Body of pancreas (tissue), 4 donors: ENCODE measurements at places on chromosomes 16 and 17. TPM values are rescaled to one million over a fixed set of nuclear protein-coding genes. Genes with fewer than 3 reads are reported as not detected.

DNA sequence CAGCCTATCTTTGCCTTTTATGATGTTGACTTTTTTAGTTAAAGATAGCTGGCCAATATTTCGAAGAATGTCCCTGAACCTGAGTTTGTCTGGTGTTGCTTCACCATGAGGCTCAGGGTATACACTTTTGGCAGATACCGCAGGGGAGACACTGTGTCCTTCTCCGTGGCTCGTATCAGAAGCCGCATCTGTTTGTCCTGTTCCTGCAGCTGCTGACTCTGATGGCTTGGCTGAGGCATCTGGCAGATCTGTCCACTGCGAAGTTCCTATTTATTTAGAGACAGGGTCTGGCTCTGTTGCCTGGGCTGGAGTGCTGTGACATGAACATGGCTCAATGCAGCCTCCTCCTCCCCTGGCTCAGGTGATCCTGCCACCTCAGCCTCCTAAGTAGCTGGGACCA lies 93.5 kb downstream of the CRISPLD2 start:
- peak; percentile 25 for DNase-seq

GALNS gene
- total RNA-seq: 48.8 TPM

NPIPA2 gene
- not detected for total RNA-seq

DNA sequence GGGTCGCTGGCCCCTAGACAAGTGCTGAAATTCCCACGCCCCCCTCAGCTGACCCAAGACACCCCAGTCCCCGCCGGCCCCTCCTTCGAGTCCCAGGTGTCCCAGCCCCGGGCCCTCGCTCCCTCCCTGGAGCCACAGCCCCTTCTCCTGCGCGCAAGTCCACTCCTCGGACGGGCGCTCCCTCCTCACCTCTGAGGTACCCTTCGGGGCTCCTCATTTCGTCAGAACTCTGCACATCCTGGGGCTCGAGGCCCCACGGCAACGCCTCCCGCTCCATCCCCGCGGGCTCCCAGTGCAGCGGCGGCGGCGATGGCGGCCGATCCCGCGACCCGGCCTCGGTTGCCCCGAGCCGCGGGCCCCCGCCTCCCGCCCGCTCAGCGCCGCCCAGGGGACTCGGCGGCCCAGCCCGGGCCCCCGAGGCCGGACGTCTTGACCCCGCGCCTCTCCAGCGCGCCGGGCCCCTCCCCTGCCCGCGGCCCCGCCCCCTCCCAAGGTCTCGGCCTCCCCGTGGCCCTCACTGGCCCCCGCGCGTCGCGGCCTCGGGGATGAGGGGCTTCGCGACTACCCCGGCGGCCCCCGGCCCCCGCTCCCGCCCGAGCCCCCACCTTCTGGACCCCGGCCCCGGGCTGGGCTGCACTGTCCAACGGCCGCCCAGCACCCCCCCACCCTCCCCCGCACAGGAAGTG lies at the start of gene ZNF768:
Gene ZNF768 (minus strand): TSS at position 430 of the 686 bp plus-strand sequence. CDS start 153 bp downstream, at position 277.
- DNase-seq: peak; percentile 41

GRCh38 chr16:28845293-28845692 lies 855 bp downstream of the TUFM start:
- DNase-seq: peak; percentile 22

GRCh38 chr17:44086364-44087311 lies 16.1 kb downstream of the G6PC3 start:
- no peak for DNase-seq

- DNase-seq: no peak
Measured at GRCh38 chr16:8894736-8895334, 12.7 kb downstream of the LITAFD start.

CMTM2 gene
- total RNA-seq: not detected

KRTAP2-3 gene
- not detected for total RNA-seq

GRCh38 chr16:19291475-19291874 lies 5.9 kb downstream of the CLEC19A start:
- DNase-seq: peak; percentile 34

- DNase-seq: no peak
Measured at GRCh38 chr17:61476476-61477203, 24.4 kb downstream of the TBX4 start.

C1QL1 gene
- 2.9 TPM for total RNA-seq

PRKCB gene
- 0.33 TPM for total RNA-seq

DNA sequence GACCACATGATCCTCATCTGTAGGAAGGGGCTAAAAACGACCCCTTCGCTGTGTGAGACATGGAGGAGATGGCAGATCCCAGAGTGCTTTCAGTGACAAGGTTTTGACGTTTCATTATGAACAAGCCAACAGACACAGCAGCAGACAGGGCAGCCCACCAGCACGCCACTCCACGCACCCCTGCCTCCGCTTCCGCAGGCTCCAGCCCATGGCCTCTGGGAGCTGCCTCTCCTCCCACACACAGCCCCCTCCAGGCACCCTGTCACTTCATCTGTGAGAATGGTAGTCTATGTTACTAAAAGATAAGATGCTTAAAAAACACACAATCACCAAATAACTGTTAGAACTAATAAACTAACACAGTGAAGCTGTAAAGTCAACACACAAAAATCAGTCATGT lies 12.3 kb upstream of the ADCY7 start:
- DNase-seq: no peak

EVI2B gene
- 0.99 TPM for total RNA-seq

PRM3 gene
- not detected for total RNA-seq

DNA sequence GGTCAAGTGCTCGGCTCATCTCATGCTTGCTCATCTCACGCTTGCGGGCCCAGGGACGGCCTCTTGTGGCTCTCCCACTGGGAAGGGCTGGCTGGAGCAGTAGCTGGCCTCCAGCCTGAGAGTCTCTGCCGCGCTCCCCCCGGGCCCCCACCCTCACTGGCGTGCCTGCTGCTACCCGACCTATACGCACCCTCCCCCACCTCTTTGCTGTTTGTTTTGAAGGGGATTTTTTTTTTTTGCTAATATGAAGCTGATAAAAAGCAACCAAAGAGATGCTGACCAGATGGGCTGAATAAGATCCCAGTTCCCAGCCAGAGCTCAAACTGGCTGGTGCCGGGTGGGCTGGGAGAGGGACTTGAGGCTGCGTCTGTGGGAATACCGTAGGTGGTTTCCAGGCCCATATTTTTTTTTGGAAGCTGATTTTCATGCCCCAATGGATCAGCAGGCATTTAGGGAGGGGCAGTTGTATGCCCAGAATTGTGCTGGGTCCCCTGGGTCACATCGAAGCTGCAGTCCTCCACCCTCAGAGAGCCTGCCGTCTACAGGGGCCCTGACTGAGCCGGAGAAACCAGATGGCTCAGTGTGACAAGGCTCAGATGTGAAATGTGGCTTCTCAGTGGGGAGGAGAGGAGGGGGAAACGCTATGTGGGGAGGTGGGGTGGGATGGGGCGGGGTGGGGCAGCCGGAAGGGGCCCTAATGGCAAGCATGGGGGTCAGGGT lies 115.0 kb downstream of the RAP1GAP2 start:
- no peak for DNase-seq
